ENCODE measurements at places on chromosomes 16 and 17. TPM values are rescaled to one million over a fixed set of nuclear protein-coding genes. Genes with fewer than 3 reads are reported as not detected.
A peak's percentile ranks its signal among the peaks of the same experiment; 100 is the strongest.

BRIP1 gene
- 3.2 TPM for total RNA-seq

XYLT1 gene
- total RNA-seq: 22.9 TPM

C17orf50 gene
- not detected for total RNA-seq

RNF157 gene
- 1.4 TPM for total RNA-seq

PROCA1 gene
- total RNA-seq: 2.7 TPM

- DNase-seq: no peak
Observed at GRCh38 chr17:35731917-35732805, 722 bp downstream of the RASL10B start.

DNA sequence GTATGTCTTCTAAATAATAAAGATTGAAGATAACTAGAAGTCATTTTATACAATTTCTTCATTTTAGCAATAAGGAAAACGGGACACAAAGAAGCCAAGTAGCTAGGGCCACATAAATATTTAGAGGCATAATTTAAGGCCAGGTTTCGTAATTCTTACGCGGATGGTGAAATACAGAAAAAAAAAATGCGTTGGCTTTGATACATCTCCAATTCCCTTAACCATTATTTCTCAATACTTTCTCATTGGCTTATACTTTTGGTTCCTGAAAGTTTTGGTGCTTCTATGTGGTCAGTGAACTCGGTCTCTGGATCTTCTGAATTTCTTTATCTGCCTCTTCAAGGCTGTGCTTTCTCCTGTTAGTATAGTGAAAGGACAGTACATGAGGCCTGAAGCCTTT lies 888.1 kb downstream of the KCNJ2 start:
- no peak for DNase-seq

DNA sequence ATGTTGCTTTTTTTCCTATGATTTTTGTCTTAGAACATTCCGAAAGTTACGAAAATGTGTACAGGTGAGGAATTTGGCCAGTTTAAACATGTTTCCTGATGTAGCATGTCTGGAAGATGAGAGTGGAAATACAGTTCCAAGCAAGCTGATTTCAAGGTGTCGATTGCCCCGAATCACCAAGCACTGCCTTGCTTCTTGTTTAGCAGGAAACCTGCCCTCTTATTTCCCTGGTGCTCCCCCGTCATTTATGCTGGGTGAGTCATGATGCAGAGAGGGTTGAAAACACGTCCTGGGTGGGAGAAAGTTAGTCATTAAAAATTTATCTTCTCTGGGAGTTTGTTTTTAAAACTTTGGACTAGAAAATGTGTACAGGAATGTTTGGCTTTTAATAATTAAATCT lies 608.6 kb upstream of the EEF2KMT start:
- DNase-seq: no peak

DNA sequence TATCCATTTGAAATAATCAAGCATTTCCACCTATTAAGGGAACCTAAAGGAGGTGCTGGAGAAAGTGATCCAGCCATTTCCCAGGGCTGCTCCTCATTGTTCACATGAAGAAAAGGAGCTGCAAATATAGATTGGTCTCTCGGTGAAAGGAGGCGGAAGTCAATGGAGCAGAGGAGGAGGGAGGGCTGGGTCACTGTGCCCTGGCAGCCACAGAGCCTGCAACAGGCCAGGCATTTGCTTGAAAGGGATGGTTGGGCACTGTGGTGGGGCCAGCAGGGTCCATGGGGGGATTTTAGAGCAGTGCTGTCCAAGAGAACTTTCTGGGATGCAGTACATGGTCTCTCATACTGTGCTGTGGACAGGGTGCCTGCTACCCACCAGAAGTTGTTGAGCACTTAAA lies 173.2 kb downstream of the CYLD start:
- DNase-seq: no peak

DNA sequence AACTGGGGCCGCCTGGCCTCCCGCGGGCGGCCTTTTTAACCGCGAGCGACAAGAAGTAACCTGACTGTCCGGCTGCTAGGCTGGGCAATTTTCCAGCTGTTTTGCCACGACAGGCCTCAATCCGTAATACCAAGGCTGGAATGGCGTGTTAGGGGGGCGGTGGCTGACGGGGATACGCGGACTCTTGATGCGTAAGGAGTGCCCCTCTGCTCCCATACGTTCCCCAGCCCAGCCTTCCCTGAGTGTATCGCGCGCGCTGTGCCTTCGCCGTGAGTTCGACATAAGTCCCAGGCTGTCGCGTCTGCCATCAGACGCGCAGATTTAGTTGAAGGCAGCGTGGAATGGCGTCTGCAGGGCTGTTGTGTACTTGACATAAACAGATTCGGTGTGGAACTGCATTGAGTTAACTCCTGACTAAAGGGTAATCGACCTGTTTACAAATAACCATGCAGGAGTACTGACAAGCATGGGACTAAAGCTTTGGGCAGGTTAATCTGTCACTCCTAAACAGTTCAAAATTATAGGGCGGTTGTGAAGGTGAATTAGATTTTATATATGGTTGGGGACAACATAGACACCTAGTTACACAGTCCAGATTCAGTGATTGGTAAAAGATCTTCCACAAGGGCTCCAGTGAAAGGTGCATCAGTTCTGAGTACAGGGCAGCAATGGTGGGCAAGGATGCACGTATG lies 16.6 kb upstream of the ERN1 start:
- DNase-seq: peak; percentile 60

DNA sequence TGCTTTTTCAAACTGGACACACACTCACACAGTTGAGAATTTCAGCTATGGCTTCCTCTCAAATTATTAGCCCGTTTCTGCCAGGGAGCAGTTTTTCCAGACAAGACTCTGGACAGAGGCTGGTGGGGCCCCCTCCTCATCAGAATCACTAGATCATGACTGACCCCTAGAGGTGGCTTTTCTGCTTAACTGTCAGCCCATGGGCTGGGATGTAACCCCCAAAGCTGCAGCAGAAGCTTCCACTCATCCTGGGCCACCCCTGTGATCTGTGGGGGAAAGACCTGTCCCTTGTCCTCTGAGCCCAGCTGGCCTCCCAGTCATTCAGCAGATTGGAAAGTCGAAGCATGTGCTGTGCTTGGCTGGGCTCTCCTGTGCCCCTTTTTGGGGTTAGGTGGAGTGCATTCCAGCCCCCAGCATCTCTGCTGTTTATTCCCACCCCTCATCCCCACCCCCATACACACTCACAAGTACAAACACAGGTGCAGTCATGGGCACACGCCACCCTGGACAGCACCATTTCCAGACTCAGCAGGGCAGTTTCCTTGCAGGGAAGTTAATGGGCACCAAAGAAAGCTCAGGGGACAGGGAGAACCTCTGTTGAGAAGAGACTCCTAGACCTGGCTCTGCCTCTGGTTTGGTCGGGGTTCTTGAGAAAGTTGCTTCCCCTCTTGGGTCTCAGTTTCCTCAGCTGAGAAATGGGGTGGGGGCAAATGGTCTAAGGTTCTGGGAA lies 77.6 kb upstream of the RBL2 start:
- DNase-seq: no peak

- DNase-seq: no peak
Observed at GRCh38 chr17:40293363-40293762, 5.7 kb downstream of the CDC6 start.

- DNase-seq: no peak
Observed at GRCh38 chr17:17503566-17504130, 7.5 kb upstream of the RASD1 start.

DNA sequence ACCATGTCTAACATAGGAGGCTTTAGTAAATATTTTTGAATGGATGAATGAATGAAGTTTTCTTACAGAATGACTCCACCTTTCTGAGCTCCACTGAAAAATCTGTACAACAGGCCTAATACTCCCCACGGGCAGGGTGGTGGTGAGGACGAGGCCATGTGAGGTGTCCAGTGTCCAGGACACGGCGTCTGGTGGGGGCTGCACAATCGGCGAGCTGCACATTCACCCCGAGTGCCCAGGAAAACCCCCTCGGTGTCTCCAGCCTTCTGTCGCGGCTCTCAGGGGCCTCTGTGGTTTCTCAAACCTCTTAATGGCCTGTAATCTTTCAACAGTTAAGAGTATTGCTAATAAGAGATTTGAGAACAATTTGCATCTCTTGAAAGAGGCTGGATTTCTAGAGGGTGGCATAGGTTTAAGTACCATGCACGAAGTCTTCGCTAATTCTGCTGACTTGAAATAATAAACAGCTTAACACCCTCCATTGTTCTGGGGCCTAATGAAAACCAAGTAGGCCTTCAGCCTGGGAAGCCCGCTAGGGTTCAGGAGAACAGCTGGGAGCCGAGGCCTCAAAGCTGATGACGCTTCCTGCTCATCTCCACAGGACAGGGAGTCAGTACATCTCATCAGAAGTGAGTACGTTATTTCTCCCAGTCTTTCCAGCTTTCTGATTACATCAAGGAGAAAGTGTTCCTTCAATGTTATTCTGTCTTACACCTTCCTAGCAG lies 304.6 kb upstream of the FOXF1 start:
- no peak for DNase-seq

DNA sequence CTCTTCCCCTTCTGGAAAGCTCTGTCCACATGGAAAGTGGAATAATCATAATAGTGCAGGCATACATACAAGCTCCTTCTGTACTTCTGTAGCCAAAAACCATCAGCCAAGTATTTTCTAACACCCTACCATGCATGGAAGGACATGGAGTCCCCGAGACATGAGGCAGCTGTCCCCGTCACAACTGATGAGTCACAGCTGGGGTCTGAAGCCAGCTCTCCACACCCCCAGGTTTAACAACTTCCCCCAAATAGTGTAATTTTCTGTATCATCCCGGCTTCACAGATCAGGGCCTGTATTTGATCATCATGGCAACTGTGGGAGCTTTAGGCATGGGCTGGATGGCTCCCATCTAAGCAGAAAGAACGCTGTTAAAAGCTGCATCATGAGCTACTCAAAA lies 16.6 kb downstream of the C16orf96 start:
- no peak for DNase-seq

GRCh38 chr16:83955218-83956130 lies 2.4 kb downstream of the OSGIN1 start:
- peak; percentile 36 for DNase-seq

DNA sequence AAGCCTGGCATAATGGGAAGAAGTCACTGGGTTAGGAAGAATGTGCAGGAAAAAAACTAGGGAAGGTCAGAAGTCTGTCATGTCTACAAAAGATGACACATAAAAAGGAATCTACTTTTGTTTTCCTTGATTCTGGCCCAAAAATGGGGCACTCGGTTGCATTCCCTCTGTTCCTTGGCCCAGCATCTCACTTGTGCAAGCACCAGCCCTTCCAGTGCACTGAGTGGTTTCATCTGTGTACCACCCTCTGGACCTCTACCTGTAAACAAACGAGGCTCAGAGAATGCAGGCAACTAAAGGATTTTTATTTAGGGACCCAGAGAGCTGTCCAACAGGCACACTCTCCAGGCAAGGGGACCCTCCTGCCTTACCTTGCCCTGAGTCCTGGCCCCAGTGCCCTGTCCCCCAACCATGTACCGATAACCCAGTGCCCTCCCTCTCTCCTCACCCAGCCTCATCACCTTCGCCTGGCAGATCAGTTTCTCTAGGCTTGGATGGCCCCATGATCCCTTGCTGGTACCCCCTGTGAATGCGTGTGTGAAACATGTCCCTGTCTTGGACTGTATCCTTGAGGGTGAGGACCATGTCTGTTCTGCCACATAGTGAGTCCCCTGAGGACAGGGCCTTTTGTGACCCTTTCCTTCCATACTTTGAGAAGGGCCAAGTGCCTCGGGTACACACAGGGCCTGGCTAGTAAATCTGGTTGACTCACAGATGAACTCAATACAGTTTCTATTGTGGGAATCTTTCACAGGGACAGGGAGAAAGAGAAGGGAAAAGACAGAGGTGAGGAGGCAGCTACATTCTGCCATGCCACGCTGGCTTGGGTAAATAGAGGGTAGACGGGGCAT lies 13.3 kb downstream of the NXPH3 start:
- peak; percentile 41 for DNase-seq

GRCh38 chr17:43615330-43616028 lies 46.2 kb downstream of the MEOX1 start:
- DNase-seq: no peak

DNA sequence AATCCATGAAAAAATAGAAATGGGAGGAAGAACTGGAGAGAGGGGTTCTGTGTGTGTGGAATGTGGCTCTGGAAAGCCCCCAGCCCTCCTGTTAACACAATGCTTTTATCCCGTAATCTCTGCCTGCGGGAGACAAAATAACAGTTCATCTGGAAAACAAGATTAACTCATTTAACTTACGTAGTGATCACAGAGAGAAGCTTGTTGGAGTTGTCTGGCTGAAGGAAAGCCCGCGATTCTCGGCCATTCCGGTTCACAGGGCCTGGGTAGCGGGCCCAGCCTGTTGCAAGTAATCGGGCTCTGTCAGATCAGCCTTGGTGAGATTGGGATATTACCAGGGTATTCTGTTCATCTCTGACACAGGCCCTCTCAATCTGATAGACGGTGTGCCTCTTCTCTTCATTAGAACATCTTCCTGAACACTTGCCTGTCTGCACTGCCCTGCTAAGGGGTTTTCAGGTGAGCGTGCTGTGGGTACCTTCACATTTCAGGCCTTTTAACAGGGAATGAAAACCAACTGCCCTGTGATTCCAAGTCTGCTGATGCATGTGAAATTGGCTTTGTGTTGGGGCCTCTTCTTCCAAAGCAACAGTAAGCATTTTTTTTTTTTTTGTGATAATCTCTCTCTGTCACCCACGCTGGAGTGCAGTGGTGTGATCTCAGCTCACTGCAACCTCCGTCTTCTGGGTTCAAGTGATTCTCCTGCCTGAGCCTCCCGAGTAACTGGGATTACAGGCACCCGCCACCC lies 609.9 kb downstream of the WWOX start:
- DNase-seq: no peak

DNA sequence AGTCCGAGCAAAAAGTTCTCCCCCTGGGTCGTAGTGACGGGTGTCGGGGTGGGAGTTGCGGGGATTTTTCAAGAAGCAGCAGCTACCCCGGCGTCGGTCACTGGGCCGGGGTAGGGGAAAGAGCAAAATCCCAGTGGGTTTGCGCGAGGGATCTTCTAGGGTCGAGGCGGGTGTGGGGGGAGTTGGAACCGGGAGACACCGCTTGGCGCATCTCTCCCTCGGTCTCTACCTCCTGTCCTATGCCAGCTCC lies 2.3 kb upstream of the UBTF start:
- no peak for DNase-seq
